Cardiac fibroblast (primary cell): ENCODE measurements at places on chromosomes 2 and 18.
A peak's percentile ranks its signal among the peaks of the same experiment; 100 is the strongest.

DNA sequence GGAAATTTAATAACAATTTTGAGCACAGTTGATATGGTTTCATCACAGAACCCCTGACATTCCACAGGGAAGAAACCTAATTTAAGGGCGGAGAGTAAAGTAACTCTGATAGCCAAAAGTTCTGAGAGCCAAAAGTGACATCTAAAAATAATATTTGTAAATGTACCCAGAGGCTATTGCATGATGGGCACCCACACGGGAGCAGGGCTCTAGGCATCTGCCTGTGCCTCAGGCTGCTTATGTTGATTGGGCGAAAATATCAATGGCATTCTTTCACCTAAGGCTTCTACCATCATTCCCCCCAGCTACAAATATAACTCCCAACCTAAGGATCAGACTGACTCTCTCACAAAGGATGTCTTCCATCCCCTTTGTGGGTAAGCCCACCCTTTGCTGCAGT lies 54.1 kb upstream of the PTPRM start:
- DNase-seq = no peak

DNA sequence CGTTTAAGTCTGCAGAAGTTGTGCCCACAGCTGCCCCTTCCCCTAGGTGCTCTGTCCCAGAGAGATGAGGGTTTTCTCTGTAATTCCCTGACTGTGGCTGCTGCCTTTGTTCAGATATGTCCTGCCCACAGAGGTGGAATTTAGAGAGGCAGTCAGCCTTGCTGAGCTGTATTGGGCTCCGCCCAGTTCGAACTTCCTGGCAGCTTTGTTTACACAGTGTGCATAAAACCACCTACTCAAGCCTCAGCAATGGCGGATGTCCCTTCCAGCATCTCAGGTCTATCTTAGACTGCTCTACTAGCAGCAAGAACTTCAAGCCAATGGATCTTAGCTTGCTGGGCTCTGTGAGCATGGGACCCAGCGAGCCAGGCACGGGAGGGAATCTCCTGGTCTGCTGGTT lies 48.1 kb downstream of the LHCGR start:
- DNase-seq = no peak

- no peak for DNase-seq
Measured at GRCh38 chr2:215983581-215984351, 29.6 kb downstream of the MREG start.

- DNase-seq = peak; percentile 98
Measured at GRCh38 chr18:3623769-3624545, 174.0 kb downstream of the TGIF1 start.

- peak; percentile 60 for DNase-seq
Measured at GRCh38 chr2:144705328-144706245, 185.7 kb upstream of the ZEB2 start.

GRCh38 chr2:239638376-239638775 lies 237.6 kb upstream of the HDAC4 start:
- no peak for DNase-seq

DNA sequence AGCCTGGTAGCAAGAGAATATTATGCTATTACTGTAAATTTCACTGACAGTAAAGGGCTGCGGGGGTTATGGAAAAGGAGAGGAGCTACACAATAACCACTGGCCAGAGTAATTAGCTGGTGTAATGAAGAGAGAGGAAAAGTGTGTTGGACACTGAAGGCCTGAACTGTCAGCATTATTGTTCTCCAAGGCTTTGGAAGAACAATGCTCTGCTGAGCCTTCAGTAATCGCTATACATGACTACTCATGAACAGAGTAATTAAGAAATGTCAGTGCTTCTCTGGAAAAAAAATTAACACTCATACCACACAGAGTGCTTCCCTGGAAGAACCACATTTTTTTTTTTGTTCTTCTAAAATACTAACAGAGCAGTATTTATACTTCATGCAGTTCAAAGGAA lies 931.3 kb downstream of the CPS1 start:
- DNase-seq = no peak

DNA sequence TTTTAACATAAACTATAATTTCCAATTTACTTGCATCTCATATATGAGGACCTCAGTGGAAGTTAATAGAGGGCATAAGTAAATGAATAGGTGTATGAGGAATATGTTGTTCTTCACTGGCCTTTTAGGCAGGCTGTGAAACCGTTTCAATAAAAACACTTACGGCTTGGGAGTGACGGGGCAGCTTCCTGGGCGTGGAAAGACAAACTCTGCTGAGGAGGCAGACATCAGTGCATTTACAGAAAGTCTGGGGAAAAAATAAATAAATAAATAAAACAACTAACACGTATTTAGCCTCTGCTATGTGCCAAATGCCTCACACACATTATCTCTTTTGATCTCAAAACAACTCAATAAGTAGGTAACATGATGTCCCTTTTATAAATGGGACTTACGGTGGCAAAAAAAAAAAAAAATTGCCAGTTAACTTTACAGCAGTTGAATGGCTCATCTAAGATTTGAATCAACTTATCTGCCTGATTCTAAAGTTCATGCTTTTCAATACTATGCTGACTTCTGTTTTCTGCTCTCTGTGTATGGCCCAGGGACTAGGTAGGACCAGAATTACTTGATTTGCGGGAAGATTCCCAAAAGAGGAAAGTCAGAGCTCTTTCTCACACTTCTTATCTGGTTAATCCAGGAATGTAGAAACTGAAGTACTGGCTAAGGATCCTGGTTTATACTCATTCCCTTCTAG lies 77.5 kb upstream of the LRATD1 start:
- no peak for DNase-seq

DNA sequence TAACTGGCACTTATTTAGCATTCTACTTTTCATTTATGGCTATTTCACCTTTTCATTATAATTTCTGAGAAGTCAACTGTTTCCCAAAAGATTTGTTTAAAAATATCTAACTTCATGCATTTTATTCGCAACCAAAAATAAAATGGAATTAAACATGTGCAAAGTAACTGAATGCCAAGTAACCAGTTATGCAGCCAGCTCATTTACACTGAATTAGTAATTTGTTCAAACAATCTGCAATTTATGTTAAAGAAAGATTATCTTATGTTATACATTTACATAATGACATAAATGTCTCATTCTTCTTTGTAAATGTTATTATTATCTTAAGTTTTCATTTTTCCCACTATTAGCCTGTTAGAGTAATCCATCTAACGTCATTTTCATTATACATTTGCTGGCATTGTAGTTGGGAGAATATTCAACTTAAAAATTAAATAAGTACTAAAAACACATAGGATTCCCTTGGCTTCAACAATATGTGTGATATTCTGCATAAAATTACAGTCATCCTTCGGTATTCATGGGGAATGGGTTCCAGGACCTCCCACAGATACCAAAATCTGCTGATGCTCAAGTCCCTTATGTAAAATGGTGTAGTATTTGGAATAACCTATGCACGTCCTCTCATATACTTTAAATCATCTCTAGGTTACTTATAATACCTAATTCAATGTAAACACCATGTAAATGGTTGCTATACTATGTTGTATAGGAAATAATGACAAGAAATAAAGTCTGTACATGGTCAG lies 43.7 kb upstream of the STAM2 start:
- no peak for DNase-seq

DNA sequence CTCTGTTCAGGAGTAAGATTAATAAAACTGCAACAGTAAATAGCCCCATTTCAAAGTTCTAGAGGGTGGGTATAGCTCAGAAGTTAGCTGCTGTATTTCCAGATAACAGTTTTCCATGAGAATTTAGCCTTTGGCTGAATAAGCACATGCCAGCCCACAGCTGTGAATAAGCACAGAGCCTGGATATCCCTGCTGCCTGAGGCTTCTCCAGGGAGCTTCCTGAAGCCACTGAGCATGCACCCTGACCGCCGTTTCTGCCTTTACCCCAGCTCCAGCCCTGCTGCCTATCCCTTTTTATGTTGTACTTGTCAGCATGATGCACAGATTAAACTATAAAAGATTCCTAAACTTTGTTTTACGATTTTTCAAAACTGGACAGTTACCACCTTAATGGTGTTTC lies 85.3 kb downstream of the FEZ2 start:
- DNase-seq = no peak

GRCh38 chr18:48889981-48890762 lies 60.6 kb downstream of the SMAD7 start:
- DNase-seq = no peak
